ENCODE measurements at places on chromosomes 6 and 20. TPM values are rescaled to one million over a fixed set of nuclear protein-coding genes. Genes with fewer than 3 reads are reported as not detected.

Gene SOBP
- total RNA-seq = 1.1 TPM

Gene CENPW
- 65.8 TPM for total RNA-seq

Gene ADGRF1
- total RNA-seq = not detected

Gene DYNLT2
- 2.2 TPM for total RNA-seq

Gene FAM83C
- not detected for total RNA-seq

Gene ERVFRD-1
- total RNA-seq = not detected
